ENCODE measurements at places on chromosomes 4 and X. TPM values are rescaled to one million over a fixed set of nuclear protein-coding genes. Genes with fewer than 3 reads are reported as not detected.

The PCDH19 gene
- 45.2 TPM for total RNA-seq

The CDS1 gene
- 22.6 TPM for total RNA-seq

The CA5B gene
- total RNA-seq: 5.8 TPM

The PNPLA4 gene
- total RNA-seq: 12.2 TPM

The IL15 gene
- total RNA-seq: 1.6 TPM

The OPRPN gene
- not detected for total RNA-seq

The TMEM255A gene
- 5.5 TPM for total RNA-seq

The SRD5A3 gene
- total RNA-seq: 8.5 TPM

The ARSJ gene
- total RNA-seq: 1.2 TPM

Data from diencephalon (tissue), 1 donor.